NCI-H2081 (cell line): ENCODE measurements at places on chromosomes 2 and 18.

GRCh38 chr2:149586063-149586462, 1.5 kb downstream of the MMADHC start:
- DNase-seq: no peak

GRCh38 chr2:16639431-16639830, 26.2 kb downstream of the CYRIA start:
- no peak for DNase-seq

GRCh38 chr2:144479138-144479537, 40.8 kb downstream of the ZEB2 start:
- DNase-seq: no peak

GRCh38 chr18:267380-267687, 513 bp downstream of the THOC1 start:
- DNase-seq: no peak

- no peak for DNase-seq
Observed at GRCh38 chr18:76353500-76353899, 141.5 kb downstream of the ZNF516 start.

DNA sequence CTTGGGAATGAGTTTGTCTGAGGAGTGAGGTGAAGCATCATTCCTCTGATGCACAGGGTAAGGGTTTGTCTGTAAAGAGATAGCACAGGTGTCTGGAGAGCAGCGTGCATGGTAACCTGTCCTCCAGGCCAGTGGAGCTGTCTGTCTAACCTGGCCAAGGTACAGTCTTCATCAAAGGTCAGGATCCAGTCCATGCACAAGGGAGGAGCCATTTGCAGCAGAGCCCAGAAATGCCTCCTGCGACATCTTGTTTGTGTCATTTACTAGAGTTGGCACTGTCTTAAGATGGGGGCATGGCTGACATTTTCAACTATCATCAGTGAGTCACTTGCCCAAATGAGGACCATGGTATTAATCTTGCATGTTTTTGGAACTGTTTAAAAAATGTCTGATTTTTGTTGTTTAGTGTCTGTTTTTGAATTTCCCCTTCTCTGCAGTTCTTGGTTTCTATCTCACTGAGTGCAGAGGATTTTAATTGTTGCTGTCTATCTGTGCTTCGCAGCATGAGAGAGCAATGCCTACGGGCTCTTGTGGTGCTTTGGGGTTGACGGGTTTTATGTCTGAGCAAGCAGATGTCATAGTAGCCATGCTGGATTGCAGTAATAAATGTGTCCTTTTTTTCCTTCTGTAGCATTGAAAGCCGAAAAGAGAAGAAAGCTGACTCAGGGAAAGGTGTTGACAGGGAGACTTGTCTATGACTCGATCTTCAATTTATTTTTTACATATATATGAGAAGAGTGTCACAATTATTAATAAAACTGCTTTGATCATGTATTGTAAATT, 91.3 kb downstream of the DPP4 start:
- no peak for DNase-seq

DNA sequence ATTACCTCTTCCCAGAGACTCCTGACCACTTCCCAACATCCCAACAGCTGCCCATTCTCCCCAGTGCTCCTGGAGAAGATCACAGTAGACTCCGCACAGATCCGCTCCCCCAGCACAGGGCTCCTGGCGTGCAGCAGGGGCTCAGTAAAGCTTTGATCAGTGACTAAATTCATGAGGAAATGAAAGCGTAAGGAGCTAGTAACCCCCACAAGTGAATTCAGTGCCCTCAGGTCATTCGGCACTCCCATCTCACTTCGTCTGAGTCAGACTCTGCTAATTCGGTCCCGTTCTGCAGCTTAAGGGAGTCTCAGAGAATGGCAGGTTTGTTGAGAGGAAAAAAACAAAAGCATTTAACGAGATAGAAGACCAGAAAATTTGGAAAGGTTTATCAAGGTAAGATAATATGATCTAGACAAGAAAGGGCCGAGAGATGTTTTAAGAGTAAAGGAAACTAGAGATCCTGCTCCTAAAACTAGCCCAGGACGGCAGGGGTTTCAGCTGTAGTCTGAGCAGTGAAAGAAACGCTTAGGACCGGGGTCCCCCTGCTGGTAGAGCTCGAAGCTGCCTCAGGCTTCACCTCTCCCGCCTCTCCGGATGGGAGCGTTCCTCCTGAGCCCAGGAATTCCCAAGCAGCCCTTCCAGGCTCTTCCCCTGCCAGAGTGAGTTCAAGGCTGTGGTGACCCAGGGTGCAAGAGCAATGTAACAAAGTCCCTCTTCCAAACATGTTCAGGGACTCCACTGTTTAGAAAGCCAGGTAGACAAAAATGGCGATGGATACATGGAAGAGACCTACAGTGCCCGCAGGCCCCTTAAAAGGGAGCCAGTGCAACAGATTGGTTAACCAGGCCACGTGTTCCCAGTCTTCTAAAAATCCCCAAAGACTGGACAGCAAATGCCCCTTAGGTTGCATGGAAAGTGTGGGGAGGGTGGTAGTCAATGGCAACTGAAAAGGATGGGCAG, 127.3 kb downstream of the DNER start:
- DNase-seq: peak; percentile 46

- DNase-seq: peak; percentile 60
Observed at GRCh38 chr2:138536302-138536701, 34.7 kb downstream of the SPOPL start.

- no peak for DNase-seq
Observed at GRCh38 chr2:54962511-54962910, 87.7 kb downstream of the RTN4 start.

GRCh38 chr18:30486856-30487255, 555.7 kb downstream of the DSC3 start:
- DNase-seq: no peak

GRCh38 chr2:239223310-239224198, 177.3 kb downstream of the HDAC4 start:
- no peak for DNase-seq

GRCh38 chr18:54824761-54825160, 3.5 kb upstream of the RAB27B start:
- DNase-seq: no peak

GRCh38 chr2:235868645-235869044, 299.5 kb downstream of the GBX2 start:
- no peak for DNase-seq

- DNase-seq: no peak
Observed at GRCh38 chr2:72826156-72826477, 284 bp upstream of the EXOC6B start.

DNA sequence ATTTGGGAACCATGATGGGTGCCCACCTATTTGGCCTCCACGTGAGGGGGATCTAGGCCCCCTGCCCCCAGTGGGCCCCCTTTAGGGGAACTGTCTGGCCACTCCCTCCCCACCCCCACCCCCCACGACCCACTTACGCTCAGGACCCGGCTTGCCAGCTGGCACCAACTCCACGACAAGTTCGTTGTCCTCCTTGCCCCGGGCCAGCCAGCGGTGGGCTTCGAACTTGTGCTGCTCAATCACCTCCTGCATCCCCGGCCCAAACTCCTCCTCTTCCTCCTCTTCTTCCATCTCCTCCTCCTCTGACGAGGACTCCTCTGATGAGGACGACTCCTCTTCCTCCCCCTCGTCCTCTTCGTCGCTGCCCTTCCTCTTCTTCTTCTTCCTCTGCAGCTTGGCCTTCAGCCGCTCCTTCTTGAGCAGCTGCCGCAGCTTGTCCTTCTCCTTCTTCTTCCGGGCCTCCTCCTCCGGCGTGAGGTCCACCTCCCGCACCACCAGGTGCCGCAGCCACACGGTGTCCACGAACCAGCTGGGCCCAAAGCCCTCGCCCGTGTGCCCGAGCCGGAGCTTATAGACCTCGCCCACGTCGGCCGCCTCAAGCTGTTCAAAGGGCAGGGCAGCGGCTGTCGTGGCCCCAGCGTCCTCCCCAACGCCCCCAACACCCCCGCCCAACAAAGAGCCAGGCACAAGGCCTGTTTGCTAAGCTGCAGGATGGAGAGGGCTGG, 96.9 kb downstream of the LOXHD1 start:
- no peak for DNase-seq

DNA sequence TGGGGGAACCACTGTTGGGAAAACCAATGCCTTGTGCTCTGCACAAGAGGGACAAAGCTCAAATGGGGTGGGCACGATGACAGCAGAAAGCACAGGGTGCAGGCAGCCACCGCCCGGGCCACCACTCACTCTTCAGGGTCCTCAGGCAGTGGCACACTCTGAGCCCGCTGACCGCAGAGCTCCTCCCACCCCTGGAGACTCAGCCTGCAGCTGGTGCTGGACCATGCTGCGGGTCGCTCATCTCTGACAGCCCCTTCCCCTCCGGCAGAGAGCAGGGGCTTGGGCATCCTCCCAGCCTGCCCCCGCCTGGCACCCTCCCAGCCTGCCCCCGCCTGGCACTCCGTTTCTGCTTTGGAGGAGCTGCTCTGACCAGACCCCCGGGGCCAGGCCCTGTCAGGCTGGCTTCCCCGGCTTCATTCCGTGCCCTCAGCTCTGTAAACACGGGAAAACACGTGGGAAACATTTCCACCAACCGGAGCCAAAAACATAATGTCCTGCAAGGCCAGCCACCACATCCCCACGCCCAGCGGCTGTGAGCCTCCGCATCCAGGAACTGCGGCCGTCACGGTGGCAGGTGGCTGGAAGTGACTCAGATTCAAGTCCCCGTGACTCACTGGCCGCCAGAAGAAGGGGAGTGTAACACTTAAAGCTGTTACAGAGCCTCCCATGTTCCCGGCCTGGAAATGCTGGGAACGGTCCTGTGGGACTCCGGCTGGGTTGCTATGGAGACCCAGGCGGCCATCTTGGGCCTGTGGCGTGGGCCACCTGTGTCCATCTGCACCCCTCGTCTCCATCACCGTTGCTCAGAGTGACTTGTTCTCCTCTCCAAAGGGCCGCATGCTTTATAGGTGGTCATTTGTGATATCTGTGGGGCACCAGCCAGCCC, 6.8 kb upstream of the SNED1 start:
- no peak for DNase-seq

- DNase-seq: no peak
Observed at GRCh38 chr2:15735484-15736326, 144.0 kb downstream of the DDX1 start.

DNA sequence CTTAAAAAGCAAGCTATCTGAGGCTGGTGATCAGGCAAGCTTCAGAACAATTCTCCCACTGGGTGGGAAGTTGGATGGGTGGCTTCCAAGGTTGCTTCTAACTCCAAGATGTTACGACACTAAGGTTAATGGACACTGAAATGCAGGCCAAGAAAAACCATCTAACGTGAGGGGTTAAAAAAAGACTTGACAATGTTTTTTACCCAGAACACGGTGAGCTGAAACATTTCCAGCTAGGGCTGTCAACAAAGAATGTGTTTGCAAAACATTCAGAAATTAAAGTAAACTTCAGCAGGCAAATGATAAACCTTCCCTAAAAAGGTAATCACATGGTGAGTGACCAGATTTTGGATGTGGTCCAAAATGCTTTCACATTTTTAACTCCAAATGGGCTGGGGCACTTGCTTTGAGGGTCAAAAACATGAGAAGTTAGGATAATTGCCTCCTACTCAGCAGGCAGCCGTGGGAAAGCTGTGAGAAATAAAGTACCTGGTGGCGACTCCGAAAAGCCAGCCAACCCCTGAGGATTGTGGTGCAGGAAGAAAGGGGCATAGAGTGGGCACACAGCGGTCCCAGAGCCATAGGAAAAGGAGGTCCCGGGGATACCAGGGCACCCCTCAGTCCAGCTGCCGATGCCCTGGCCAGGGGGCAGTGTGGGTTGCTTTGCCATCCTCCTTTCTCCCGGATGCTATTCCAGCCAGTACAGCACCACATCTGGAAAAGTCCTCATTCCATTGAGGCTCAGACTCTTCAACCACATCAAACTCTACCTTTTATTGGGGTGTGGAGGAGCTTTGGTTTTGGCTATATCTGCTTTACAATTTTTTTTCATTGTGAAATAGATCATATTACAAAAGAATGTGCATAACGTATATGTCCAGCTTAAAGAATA, 90.0 kb upstream of the ATL2 start:
- DNase-seq: no peak

GRCh38 chr2:161355983-161356382, 47.8 kb downstream of the PSMD14 start:
- DNase-seq: no peak

DNA sequence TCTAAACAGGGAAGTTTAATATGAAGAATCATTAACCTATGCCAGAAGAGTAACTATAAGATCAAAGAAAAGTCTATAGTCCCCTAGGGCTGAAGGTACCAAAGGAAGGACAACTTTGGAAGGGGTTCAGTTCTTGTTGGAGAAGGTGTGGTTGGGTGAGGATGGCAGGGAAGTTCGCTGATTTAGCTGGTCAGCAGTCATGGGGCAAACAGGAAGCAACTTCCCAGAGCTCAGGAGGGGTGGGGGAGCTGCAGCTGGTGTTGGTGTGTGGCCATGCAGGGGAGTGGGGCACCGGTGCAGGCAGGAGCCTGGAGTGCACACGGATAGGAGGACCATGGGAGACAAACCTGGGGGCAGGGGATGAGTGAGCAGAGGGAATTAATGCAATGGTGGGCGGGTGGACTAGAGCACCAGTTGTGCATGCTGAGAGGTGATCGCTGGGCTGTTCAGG, 34.0 kb downstream of the FHOD3 start:
- DNase-seq: no peak

- peak; percentile 58 for DNase-seq
Observed at GRCh38 chr2:71000780-71001591, 6.3 kb upstream of the TEX261 start.

- DNase-seq: no peak
Observed at GRCh38 chr18:11689669-11690565, 853 bp downstream of the GNAL start.

GRCh38 chr2:28995765-28996750, 15.0 kb downstream of the TOGARAM2 start:
- DNase-seq: no peak

GRCh38 chr2:67842375-67842959, 220.3 kb downstream of the C1D start:
- DNase-seq: no peak

- no peak for DNase-seq
Observed at GRCh38 chr2:42931818-42932195, 139.4 kb upstream of the HAAO start.

DNA sequence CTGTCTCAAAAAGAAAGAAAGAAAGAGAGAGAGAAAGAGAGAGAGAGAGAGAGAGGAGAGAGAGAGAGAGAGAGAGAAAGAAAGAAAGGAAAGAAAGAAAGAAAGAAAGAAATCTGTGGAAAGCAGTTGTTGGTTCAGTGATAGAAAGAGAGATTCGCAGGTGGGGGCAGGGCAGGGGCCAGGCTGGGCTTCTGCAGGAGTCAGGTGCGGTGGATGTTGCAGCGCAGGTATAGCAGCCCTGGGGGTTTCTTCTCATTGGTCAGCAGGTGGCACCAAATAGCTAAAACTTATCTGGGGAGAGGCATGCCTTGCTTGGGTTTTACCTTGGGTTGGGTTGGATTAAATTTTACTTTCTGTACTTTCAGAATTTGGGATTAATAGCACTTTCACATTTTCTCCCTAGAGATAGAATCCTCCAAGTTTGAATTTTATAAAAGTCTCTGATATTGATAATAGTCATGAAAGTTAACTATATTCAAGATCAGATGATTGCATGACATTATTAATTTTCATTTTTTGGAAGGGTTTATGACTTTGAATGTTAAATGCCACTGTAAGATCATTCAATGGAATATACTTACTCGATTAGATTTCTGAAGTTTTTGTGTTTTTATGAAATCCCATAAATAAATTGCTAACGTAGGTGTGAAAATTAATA, 66.6 kb downstream of the SPTBN1 start:
- DNase-seq: peak; percentile 84
